ENCODE measurements at places on chromosomes 4 and X. TPM values are rescaled to one million over a fixed set of nuclear protein-coding genes. Genes with fewer than 3 reads are reported as not detected.

The VCX2 gene
- total RNA-seq = not detected

- H3K4me3 ChIP-seq = no peak overlapping the region
- no peak for DNase-seq
- H3K27ac ChIP-seq = no peak overlapping the region
Observed at GRCh38 chr4:146959692-146960091, 14.0 kb upstream of the TTC29 start.

DNA sequence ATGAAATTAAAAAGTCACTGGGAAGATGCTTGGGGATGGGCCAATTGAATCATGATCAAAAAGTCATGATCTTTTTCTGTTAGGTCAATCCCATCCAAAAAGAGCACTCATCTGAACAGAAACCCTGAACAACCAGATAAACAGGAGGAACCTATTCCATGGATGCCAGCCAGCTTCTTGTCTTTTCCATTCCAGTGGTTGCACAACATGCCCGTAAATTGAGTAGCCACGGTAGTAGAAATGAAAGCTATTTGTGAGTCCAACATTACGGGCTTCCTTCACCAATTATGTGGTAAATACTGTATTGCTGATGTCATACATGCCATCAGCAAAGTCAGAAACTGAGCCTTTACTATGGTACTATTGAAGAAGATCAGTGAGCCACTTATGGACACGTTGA lies 982.4 kb upstream of the HS3ST1 start:
- H3K27me3 ChIP-seq = no peaks in the 10 kb centered on the region
- H3K27ac ChIP-seq = no peak overlapping the region

GRCh38 chrX:49186125-49187027 lies at the start of gene PRICKLE3:
PRICKLE3 (minus strand) TSS chrX:49186373; CDS start chrX:49186297, 76 bp downstream.
- H3K4me3 ChIP-seq = peak within 1 kb of the TSS; percentile 50
- no peak for DNase-seq
- H3K27me3 ChIP-seq = no peaks in the 10 kb centered on the region
- H3K36me3 ChIP-seq = peaks cover 4% of the 10 kb centered on the region
- peaks cover 21% of the 10 kb centered on the region for H3K4me1 ChIP-seq
- H3K27ac ChIP-seq = peak within 1 kb of the TSS; percentile 26

DNA sequence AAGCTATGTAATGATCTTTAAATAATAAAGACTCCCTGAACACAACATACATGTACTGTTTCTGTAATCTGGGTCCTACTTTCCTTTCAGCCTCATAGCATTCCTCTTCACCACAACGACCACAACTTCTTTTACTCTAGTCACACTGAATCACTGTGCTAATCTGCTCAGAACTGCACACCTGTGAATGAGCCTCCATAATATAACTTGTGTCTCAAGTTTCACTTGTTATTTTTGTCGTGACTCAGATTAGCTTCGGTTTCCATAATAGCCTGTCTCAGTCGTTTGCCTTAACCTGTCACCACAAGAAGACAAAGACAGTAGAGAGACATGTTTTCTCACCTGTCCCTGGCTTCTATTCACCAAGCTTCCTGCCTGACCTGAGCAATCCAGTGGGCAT lies 61.8 kb downstream of the MAGED1 start:
- no peaks in the 10 kb centered on the region for H3K4me1 ChIP-seq
- H3K4me3 ChIP-seq = no peak overlapping the region
- H3K27me3 ChIP-seq = no peaks in the 10 kb centered on the region
- DNase-seq = no peak

DNA sequence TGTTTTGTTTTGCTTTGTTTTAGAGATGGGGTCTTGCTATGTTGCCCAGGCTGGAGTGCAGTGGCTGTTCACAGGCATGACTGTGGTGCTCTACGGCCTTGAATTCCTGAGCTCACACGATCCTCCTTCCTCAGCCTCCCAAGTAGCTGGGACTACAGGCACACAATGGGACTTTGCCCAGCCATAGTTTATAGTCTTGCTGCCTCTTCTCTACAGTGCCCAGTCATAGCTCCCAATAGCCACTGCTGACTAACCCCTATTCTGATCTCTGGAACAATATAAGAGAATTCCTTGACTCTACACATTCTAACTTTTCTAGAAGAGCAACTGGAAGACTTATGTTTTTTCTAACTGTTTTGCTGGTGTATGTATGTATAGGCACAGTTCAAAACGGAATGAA lies 319.2 kb downstream of the PCDH7 start:
- H3K27ac ChIP-seq = no peak overlapping the region
- no peaks in the 10 kb centered on the region for H3K4me1 ChIP-seq
- no peak for DNase-seq
- no peaks in the 10 kb centered on the region for H3K27me3 ChIP-seq
- H3K4me3 ChIP-seq = no peak overlapping the region

DNA sequence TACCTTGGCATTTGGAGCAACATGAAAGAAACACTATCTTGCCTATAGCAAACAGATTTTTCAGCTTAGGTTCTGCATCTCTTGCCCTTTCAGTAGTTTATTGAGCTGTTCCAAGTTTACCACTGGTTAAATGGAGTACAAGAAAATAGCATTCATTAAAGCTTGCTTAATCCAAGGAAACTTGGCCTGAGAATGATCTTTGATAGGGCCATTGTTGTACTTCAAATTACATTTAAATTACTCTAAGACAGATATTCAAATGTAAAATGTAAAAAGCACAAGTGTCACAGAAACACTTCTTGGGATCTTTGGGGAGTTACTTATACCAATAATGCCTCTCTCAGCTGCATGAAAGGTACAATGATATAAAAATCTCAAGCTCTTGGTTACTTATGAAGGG lies 609.0 kb upstream of the HTR2C start:
- H3K4me1 ChIP-seq = no peaks in the 10 kb centered on the region
- no peak overlapping the region for H3K27ac ChIP-seq
- DNase-seq = no peak
- no peaks in the 10 kb centered on the region for H3K36me3 ChIP-seq
- no peaks in the 10 kb centered on the region for H3K27me3 ChIP-seq

GRCh38 chr4:26459756-26460530 lies 30.3 kb downstream of the CCKAR start:
- no peak overlapping the region for H3K4me3 ChIP-seq
- no peaks in the 10 kb centered on the region for H3K36me3 ChIP-seq
- peaks cover 3% of the 10 kb centered on the region for H3K4me1 ChIP-seq
- DNase-seq = no peak

DNA sequence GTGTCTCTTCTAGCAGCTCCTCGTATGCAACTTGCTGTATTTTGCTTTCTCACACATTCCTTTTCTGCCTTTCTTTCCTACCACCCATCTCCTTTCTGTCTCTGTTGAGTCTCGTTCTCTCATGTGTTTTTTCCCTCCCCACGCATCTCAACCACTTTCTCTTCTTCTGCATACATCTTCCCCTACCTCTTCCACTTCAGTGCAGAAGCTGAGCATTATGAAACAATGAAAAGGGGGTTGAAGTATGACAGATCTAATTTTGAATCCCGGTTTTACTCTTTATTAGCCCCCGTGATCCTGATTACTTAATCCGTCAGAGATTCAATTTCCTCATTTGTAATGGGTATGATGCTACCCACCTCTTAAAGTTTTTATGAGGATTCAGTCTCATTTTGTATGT lies 7.3 kb downstream of the FAM241A start:
- H3K27ac ChIP-seq = no peak overlapping the region
- H3K4me3 ChIP-seq = no peak overlapping the region
- H3K36me3 ChIP-seq = no peaks in the 10 kb centered on the region
- peaks cover 4% of the 10 kb centered on the region for H3K4me1 ChIP-seq
- no peak for DNase-seq

GRCh38 chr4:20552004-20552403 lies 148.3 kb upstream of the PACRGL start:
- H3K36me3 ChIP-seq = no peaks in the 10 kb centered on the region
- H3K27me3 ChIP-seq = no peaks in the 10 kb centered on the region
- H3K27ac ChIP-seq = no peak overlapping the region
- no peak overlapping the region for H3K4me3 ChIP-seq
- no peaks in the 10 kb centered on the region for H3K4me1 ChIP-seq

- no peaks in the 10 kb centered on the region for H3K36me3 ChIP-seq
- no peak overlapping the region for H3K27ac ChIP-seq
- H3K4me1 ChIP-seq = no peaks in the 10 kb centered on the region
Observed at GRCh38 chr4:85696661-85697060, 221.7 kb downstream of the ARHGAP24 start.

The TTC29 gene
- total RNA-seq = 0.09 TPM

DNA sequence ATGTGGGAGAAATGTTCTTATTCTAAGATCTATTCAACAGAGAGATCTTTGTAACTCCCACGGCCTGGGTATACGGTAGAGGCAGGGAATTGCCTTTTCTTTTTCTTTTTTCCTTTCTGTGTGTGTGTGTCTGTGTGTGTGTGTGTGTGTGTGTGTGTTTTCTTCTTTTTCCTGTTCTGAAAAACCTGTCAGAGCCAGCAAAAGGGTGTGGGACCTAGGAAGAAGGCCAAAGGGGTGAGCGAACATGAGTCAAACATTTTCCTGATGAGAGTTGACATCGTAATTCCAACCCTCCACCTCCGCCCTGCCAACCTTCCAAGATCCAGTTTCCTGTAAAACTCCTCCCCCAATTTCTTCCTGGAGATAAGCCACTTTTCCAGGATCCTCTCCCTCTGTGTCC lies 2.8 kb upstream of the CHIC2 start:
- no peak overlapping the region for H3K27ac ChIP-seq
- H3K27me3 ChIP-seq = no peaks in the 10 kb centered on the region
- H3K36me3 ChIP-seq = no peaks in the 10 kb centered on the region
- no peak for DNase-seq

DNA sequence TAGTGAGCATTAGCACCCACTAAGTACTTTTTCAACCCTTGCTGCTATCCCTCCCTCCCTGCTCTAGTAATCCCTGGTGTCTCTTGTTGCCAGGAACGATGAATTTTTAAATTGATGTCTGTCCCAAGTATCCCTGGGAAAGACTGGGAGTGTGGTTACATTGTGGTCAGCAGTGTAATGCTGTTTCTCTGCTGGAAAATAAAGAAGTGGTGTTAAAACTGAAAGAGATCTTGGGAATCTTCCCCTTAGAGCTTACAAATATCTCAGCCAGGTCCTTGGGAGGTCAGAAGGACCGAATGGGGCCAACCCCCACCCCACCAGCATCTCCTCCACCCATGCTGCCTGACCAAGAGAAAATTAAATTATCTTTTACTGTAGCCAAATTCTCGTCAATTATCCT lies 174.5 kb upstream of the MXRA5 start:
- no peak overlapping the region for H3K27ac ChIP-seq
- no peaks in the 10 kb centered on the region for H3K36me3 ChIP-seq
- no peaks in the 10 kb centered on the region for H3K4me1 ChIP-seq
- H3K4me3 ChIP-seq = no peak overlapping the region
- no peak for DNase-seq

The EREG gene
- total RNA-seq = 0.05 TPM

The VSIG1 gene
- 0.99 TPM for total RNA-seq

GRCh38 chr4:41791557-41791956 lies 43.0 kb upstream of the PHOX2B start:
- no peak for DNase-seq
- H3K4me3 ChIP-seq = no peak overlapping the region
- H3K27ac ChIP-seq = no peak overlapping the region
- H3K4me1 ChIP-seq = no peaks in the 10 kb centered on the region
- H3K27me3 ChIP-seq = peaks cover under 1% of the 10 kb centered on the region
- H3K36me3 ChIP-seq = no peaks in the 10 kb centered on the region

DNA sequence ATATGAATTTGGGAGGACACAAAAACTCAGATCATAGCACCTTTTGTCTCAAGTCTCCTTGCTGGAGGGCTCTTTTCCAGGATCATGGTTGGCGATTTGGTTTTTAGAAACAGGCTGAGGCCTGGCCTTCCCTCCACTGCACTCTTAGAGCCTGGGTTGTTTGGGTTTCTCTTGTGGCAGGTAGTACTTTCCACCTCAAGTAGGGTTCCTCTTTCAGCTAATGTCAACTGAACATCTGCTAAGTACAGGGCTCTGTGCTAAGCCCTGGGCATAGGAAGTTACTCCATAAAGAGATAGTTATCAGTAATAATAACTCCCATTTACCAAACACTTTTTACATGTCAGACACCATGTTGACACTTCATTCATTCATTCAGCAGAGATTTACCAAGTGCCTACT lies 28.2 kb upstream of the APLN start:
- no peaks in the 10 kb centered on the region for H3K36me3 ChIP-seq
- no peak overlapping the region for H3K27ac ChIP-seq

- no peaks in the 10 kb centered on the region for H3K27me3 ChIP-seq
- H3K27ac ChIP-seq = no peak overlapping the region
- H3K4me3 ChIP-seq = no peak overlapping the region
- no peak for DNase-seq
Observed at GRCh38 chrX:86103061-86103460, 45.2 kb upstream of the DACH2 start.

DNA sequence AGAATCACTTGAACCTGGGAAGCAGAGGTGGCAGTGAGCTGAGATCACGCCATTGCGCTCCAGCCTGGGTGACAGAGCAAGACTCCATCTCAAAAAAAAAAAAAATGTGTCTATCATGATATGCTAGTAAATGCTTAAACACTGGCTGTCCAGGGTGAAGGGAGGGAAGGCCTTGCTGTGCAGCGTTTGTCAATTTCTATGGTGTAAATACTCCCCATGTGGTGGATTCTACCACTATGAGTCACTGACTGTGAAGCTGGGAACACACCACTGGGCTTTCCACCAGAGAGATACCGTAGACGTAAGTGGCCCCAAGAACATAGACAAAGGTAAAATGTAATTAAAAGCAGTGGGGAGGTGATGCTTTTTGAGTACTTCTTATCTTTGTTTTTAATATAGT lies 51.3 kb upstream of the LEF1 start:
- peaks cover 7% of the 10 kb centered on the region for H3K36me3 ChIP-seq
- no peak overlapping the region for H3K4me3 ChIP-seq
- no peak for DNase-seq
- H3K27ac ChIP-seq = no peak overlapping the region
- H3K27me3 ChIP-seq = no peaks in the 10 kb centered on the region

DNA sequence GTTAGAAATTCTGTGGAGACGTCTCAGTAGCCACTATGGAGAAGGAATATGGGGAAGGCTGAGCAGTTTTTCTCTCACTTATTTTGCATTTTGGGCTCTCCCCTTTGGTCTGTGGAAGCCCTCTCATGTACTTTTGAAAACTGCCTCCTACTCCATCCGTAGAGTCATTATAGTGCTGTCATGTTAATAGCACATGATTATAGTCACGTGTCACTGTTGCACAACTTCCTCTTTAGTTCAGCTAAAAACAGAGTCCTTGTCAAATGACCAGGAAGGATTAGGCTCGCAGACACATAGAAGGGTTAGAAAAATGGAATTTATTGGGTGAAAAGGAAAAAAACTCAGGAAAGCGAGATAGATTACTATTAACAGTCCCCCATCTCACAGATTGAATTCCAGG lies 258.2 kb upstream of the CXorf51A start:
- H3K27me3 ChIP-seq = no peaks in the 10 kb centered on the region
- DNase-seq = no peak
- no peak overlapping the region for H3K4me3 ChIP-seq
- no peaks in the 10 kb centered on the region for H3K36me3 ChIP-seq
- no peak overlapping the region for H3K27ac ChIP-seq

DNA sequence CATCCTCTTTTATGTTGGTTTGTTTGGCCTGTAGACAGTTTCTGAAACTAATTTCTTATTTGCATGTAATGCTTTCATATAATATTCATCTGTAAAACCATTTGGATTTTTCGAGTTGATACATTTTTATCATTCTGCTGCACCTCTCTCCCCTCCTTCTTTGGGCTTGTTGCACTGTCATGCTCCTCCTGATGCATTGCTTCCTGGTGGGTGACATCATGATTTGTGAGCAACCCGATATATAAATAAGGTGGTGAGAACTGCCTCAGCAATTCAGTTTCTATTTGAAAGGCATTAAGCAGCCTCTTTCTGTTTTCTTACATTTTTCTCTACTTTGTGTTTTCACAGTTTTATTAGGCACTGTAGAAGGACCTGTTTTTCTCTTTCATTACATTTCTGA lies 515.7 kb downstream of the RPA4 start:
- no peaks in the 10 kb centered on the region for H3K36me3 ChIP-seq
- H3K4me3 ChIP-seq = no peak overlapping the region
- DNase-seq = no peak
- no peak overlapping the region for H3K27ac ChIP-seq
- no peaks in the 10 kb centered on the region for H3K4me1 ChIP-seq
- no peaks in the 10 kb centered on the region for H3K27me3 ChIP-seq

The PPP1R3F gene
- total RNA-seq = 3.2 TPM

Data from thymus (tissue), 14 donors.